ENCODE measurements at places on chromosomes 16 and 17. TPM values are rescaled to one million over a fixed set of nuclear protein-coding genes. Genes with fewer than 3 reads are reported as not detected.

ATP1B2 gene
- total RNA-seq, result not detected

ABAT gene
- total RNA-seq, result 5.8 TPM

SLC38A8 gene
- not detected for total RNA-seq

PRSS21 gene
- total RNA-seq, result not detected

TSNAXIP1 gene
- 0.32 TPM for total RNA-seq

KCNJ12 gene
- 1.5 TPM for total RNA-seq

MEAK7 gene
- total RNA-seq, result 14.8 TPM

USH1G gene
- total RNA-seq, result not detected

CLEC10A gene
- total RNA-seq, result not detected

UMOD gene
- total RNA-seq, result not detected

GPRC5C gene
- total RNA-seq, result 0.09 TPM

CACNA1H gene
- total RNA-seq, result 3.0 TPM

TOX3 gene
- total RNA-seq, result not detected

JPH3 gene
- not detected for total RNA-seq

KIAA0753 gene
- 10.7 TPM for total RNA-seq

PLCG2 gene
- total RNA-seq, result 1.8 TPM

ABCA6 gene
- total RNA-seq, result 4.5 TPM

NPIPA3 gene
- total RNA-seq, result 0.59 TPM

ARL5C gene
- total RNA-seq, result not detected

CLDN7 gene
- total RNA-seq, result 0.60 TPM

HYDIN gene
- total RNA-seq, result 0.30 TPM

GALR2 gene
- total RNA-seq, result not detected

All from smooth muscle cell of the umbilical artery (primary cell).